ENCODE measurements at places on chromosomes 7 and 10. TPM values are rescaled to one million over a fixed set of nuclear protein-coding genes. Genes with fewer than 3 reads are reported as not detected.

Gene MEOX2
- total RNA-seq, result under 0.01 TPM

Gene NPC1L1
- not detected for total RNA-seq

Gene NRCAM
- total RNA-seq, result 57.6 TPM

Gene PUS7
- 26.5 TPM for total RNA-seq

Gene HABP2
- total RNA-seq, result not detected

Gene FAM241B
- 0.18 TPM for total RNA-seq

Gene VPS37D
- total RNA-seq, result 4.0 TPM

Gene MINPP1
- total RNA-seq, result 25.1 TPM

Gene CALHM1
- not detected for total RNA-seq

Gene ACTR3C
- total RNA-seq, result not detected

Gene C10orf90
- total RNA-seq, result not detected

Gene GIMAP6
- total RNA-seq, result 150 TPM

Gene SUN3
- total RNA-seq, result not detected

Gene OPN4
- not detected for total RNA-seq

Gene BLNK
- not detected for total RNA-seq

Gene BTAF1
- total RNA-seq, result 44.0 TPM

Gene SLC25A40
- total RNA-seq, result 3.0 TPM

Gene PTPN20
- not detected for total RNA-seq

Gene PRRT4
- total RNA-seq, result not detected

Gene TAF6
- 22.1 TPM for total RNA-seq

Gene PRLHR
- total RNA-seq, result not detected

Gene NKX1-2
- not detected for total RNA-seq

Gene LDB3
- total RNA-seq, result not detected

Gene NEUROD6
- total RNA-seq, result not detected

Gene PRSS37
- not detected for total RNA-seq

Gene NXPH1
- not detected for total RNA-seq

Gene SPDYE9
- not detected for total RNA-seq

Gene IKZF1
- not detected for total RNA-seq

Gene SLC18A3
- total RNA-seq, result under 0.01 TPM

Gene CALY
- total RNA-seq, result not detected

All from endothelial cell of coronary artery (primary cell).